ENCODE measurements at places on chromosomes 2 and 18. TPM values are rescaled to one million over a fixed set of nuclear protein-coding genes. Genes with fewer than 3 reads are reported as not detected.

DNA sequence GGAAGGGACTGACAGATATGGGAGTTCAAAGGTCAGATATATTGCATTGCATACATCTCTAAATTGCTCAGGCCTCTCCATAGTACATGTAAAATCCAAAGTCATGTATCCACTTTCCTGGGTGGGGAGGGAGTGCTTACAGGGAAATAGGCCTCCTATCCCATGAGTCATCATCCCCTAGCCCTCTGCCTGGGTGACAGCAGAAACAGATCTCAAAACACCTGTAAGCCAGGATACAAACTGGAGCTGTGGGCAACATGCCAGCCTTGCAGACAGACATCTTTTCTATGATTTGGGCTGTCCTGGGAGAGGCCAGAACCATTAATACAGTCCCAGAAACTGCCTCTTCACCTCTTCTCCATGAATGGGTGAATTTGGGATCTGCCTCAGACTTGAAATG, 4.8 kb downstream of the ALK start:
- no peak overlapping the region for H3K4me3 ChIP-seq
- no peak overlapping the region for H3K27ac ChIP-seq
- H3K36me3 ChIP-seq = no peaks in the 10 kb centered on the region

DNA sequence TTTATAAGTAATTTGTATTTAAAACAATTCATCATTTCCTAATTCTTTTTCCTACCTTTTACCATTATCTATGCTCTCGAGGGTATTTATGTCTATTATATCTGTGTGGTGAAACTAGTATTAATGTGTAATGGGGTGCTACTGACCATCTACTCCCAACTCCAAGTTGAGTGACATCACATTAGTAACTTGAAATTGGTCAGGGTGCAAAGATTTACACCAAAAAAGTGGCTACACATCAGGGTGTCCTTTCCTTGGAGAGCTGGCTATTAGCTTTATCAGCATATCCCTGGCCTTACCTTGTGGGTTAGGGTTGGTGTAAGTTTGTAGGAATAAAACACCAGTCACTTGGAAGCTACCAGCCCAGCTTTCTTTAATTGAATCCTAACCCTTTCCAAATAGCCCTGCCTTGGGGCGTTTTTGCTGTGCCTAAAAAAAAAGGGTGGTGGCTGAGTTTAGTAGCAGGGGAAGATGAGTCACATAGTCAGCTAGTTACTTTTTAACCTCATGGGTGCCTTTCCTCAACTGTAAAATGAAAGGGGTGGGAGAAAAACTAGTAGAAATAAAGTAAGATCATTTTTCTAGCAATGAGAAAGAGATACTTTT, 14.0 kb downstream of the ANXA4 start:
- DNase-seq = no peak
- H3K36me3 ChIP-seq = no peaks in the 10 kb centered on the region
- peaks cover 5% of the 10 kb centered on the region for H3K4me1 ChIP-seq
- no peak overlapping the region for H3K27ac ChIP-seq

- no peaks in the 10 kb centered on the region for H3K36me3 ChIP-seq
- H3K4me1 ChIP-seq = peaks cover 28% of the 10 kb centered on the region
- peak overlapping the region; percentile 81 for H3K27ac ChIP-seq
- no peaks in the 10 kb centered on the region for H3K27me3 ChIP-seq
- no peak overlapping the region for H3K4me3 ChIP-seq
- DNase-seq = no peak
Measured at GRCh38 chr2:182824056-182824766, 42.2 kb downstream of the FRZB start.

- no peak for DNase-seq
- no peak overlapping the region for H3K4me3 ChIP-seq
- H3K27ac ChIP-seq = no peak overlapping the region
- no peaks in the 10 kb centered on the region for H3K36me3 ChIP-seq
- no peaks in the 10 kb centered on the region for H3K27me3 ChIP-seq
- peaks cover 21% of the 10 kb centered on the region for H3K4me1 ChIP-seq
Measured at GRCh38 chr2:15092691-15093090, 460.2 kb downstream of the LRATD1 start.

DNA sequence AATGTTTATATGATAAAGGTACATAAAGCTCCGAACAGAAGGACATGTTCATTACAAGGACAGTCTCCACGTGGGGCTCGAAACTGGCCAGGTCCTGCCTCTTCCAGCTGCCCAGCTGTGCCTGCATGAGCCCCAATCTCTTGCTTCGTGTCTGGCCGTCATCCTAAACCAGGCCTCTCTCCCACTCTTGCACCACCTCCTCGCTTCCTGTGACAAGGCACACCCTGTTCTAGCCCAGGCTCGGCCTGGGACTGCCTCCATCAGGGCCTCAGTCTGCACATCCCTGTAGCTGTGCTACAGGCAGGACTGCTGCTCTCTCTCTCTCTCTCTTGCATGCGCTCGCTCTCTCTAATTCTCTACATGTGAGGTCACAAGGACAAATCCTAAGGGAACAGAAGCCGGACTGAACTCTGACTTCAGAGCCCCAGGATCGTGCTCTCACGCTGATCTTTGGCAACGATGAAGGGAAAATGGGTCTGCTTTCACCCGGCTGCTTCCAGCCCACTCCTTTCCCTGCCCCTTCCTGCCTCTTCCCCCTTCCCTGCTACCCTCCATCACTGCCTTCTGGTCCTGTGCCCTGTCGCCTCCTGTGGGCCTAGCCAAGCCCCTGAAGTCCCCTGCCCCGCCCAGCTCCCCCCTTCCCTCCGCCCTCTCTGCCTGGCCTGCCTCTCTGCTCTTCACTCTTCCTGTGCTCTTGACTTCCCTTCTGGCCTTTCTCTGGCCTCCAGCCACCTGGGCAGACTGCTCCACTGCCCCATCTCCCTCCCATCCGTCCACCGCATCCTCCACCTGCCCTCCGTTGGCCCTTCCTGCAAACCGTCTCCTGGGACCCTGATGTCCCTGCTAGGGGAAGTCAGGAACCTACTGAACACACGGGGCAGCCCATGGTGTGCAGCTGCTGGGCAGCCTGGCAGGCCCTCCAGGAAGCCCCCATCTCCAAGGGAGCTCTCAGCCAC, 7.8 kb upstream of the GPR55 start:
- H3K36me3 ChIP-seq = peaks cover 3% of the 10 kb centered on the region
- peak overlapping the region; percentile 93 for H3K27ac ChIP-seq
- no peaks in the 10 kb centered on the region for H3K27me3 ChIP-seq
- H3K4me1 ChIP-seq = peaks cover 6% of the 10 kb centered on the region

GRCh38 chr2:106353676-106354075, 114.5 kb downstream of the RGPD3 start:
- H3K27me3 ChIP-seq = no peaks in the 10 kb centered on the region
- DNase-seq = no peak
- H3K4me3 ChIP-seq = no peak overlapping the region
- peaks cover 3% of the 10 kb centered on the region for H3K36me3 ChIP-seq

DNA sequence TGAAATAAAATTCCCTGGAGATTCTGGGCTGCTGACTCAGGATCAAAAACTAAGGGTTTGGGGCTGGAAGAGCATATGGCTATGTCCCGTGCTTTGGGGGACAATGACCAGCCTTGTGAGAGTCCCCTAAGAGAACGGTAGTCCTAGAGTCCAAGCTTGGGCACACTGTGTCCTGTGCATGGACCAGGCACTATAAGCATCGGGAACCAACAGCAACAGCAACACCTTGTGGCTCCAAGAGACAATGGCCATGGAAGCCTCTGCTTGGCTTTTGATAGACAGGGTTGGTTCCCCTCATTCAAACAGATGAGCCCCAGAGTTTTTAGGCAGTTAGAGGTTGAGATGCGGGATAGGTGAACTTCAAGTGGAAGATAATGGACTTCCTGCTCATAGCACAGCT, 294.4 kb upstream of the CHAC2 start:
- H3K4me1 ChIP-seq = no peaks in the 10 kb centered on the region
- H3K36me3 ChIP-seq = no peaks in the 10 kb centered on the region
- no peaks in the 10 kb centered on the region for H3K27me3 ChIP-seq
- H3K4me3 ChIP-seq = no peak overlapping the region

GRCh38 chr2:43356774-43357173, 130.4 kb upstream of the ZFP36L2 start:
- peaks cover 6% of the 10 kb centered on the region for H3K4me1 ChIP-seq
- H3K27me3 ChIP-seq = no peaks in the 10 kb centered on the region
- H3K36me3 ChIP-seq = peaks cover 2% of the 10 kb centered on the region
- H3K4me3 ChIP-seq = no peak overlapping the region

Gene CTAGE1
- total RNA-seq = not detected

Gene FIGN
- 58.1 TPM for total RNA-seq

Gene C2orf80
- 1.0 TPM for total RNA-seq

Gene ZBTB7C
- total RNA-seq = 0.45 TPM

Gene AQP12B
- not detected for total RNA-seq

Gene DOK6
- 4.0 TPM for total RNA-seq

Gene OXER1
- total RNA-seq = 1.7 TPM

Gene TMEM200C
- total RNA-seq = 26.1 TPM

Gene RPIA
- 30.8 TPM for total RNA-seq

All from neural crest cell (in vitro differentiated cells).